ENCODE measurements at places on chromosomes 6 and 20.

DNA sequence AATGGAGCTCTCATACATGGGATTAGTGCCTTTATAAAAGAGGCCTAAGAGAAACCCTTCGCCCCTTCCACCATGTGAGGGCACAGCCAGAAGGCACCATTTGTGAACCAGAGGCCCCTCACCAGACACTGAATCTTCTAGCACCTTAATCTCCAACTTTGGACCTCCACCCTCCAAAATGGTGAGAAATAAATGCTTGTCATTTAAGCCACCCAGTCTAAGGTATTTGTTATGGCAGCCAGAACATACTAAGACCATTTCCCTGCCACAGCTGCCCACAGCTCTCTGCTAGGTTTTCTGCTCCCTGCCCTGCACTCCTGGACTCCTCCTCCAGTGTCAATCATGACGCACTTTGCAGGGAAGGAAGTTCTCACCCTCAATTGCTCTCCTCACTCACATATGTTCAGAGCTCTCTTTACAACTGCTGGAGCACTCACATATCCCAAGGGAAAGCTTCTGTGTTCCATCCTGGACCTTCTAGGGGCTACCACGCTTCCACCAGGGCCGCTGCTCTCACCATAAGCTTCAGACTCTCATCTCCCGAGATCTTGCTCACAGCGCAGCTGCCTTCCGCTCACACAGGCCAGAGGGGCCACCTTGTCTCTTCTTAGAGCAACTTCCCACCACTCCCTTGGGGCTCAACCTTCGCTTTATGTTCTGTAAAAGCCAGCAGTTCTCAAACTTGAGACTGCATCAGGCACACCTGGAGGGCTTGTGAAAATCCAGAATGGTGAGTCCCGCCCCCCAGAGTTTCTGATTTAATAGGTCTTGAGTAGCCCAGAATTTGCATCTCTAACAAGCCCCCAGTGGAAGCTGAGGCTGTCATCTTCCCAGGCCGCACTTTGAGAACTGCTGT, 1.6 kb upstream of the LY86 start:
- no peak for DNase-seq

GRCh38 chr6:112649853-112650252, 302.7 kb downstream of the RFPL4B start:
- DNase-seq: no peak

DNA sequence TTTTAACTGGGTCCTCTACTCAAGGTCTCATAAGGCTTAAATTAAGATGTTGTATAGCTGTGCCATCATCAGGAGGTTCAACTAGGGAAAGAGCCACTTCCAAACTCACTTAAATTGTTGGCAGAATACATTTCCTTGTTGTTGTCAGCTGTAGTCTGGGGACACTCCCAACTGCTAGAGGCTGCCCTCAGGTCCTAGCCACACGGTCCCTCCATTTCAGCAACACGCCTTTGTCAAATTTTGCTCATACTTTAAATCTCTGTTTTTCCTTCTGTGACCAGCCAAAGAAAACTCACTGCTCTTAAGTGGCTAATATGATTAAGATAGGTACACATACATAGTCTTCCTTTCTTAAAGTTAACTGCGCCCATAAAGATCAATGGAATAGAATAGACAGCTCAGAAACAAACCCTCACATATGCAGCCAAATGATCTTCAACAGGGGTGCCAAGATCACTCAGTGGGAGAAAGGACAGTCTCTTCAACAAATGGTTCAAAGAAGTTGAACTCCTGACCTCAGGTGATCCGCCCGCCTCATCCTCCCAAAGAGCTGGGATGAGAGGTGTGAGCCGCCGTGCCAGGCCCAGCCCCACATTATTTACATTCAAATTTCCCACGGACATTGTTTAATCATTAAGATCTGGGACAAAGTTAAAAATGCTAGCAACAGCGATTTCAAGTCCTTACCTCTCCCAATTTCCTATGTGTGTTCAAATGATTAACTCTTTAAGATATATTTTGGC, 76.4 kb upstream of the ELOVL5 start:
- DNase-seq: no peak

- no peak for DNase-seq
These were observed 62.8 kb downstream of the PHACTR3 start for GRCh38 chr20:59667131-59667530.

GRCh38 chr20:11832397-11832796, 85.3 kb upstream of the BTBD3 start:
- DNase-seq: no peak

- no peak for DNase-seq
These were observed 11.7 kb upstream of the MAPK13 start for GRCh38 chr6:36118550-36119107.

- no peak for DNase-seq
These were observed 82.5 kb downstream of the TRIM27 start for GRCh38 chr6:28841290-28841689.

DNA sequence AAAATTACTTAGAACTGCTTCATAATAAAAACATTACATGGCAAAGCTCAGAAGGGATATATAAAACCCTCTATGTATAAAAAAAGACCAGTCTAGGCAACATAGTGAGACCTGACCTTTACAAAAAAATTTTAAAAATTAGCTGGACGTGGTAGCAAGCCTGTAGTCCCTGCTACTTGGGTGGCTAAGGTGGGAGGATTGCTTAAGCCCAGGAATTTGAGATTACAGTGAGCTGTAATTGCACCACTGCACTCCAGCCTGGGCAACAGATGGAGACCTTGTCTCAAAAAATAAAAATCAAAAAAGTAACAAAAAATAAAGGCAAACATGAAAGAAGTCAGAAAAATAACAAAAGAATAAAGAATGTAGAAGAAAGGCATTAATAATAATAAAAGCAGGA, 21.5 kb upstream of the TPD52L1 start:
- DNase-seq: no peak

GRCh38 chr20:62685781-62686555, 22.7 kb upstream of the NTSR1 start:
- peak; percentile 23 for DNase-seq

GRCh38 chr20:35146299-35146919, 727 bp downstream of the EDEM2 start:
- DNase-seq: no peak

DNA sequence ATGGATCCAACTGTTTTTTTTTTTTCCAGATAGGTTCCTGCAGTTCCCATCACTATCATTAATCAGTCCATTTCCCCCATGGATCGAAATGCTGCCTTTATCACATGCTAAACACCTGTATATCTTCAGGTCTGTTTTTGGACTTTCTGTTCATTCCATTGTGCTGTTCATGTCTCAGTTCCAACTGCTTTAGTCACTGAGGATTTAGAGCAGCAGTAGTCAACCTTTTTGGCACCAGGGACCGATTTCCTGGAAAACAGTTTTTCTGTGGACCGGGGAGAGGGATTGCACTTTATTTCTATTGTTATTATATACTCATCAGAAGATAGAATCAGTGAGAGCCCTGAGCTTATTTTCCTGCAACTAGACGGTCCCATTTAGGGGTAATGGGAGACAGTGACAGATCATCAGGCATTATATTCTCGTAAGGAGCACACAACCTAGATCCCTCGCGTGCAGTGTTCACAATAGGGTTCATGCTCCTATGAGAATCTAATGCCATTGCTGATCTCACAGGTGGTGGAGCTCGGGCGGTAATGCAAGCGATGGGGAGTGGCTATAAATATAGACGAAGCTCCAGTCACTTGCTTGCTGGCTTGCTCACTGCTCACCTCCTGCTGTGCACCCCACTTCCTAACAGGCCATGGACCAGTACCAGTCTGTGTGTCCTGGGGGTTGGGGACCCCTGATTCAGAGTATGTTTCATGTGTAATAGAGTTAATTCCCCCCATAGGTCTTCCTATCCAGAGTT, 46.0 kb downstream of the CAP2 start:
- no peak for DNase-seq

DNA sequence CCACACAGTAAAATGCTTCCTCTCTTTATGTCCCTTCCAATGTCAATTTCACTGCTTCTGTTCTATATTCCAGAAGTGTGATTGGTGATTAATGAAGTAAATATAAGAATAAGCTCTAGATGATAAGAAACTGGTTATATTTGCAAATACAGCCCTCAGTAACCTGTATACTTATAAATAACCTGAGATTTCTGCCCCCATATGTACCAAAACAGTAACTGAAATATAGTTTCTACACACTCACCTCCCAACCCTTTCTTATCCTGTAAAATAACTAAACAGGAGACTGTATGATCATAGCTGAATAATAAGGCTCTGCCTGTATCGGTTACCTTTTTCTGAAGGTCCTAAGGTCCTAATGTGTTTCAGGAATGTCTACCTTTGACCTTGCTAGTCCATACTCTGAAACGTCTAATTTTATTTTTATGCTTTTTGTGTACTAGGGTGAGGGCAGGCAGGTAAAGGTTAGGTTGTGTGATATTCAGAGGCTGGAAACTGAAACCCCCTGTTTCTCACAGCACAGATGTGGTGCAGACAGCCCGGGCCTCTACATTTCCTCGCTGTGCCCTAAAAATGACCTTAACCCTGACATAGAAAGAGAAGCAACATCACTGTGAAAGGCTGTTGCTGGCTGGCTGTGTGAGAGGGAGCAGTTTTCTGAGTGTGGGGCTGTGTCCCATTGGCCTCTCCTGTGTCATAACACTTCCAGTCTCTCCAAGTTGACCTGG, 378.8 kb downstream of the CENPW start:
- DNase-seq: no peak

- no peak for DNase-seq
These were observed 696.7 kb upstream of the MARCKS start for GRCh38 chr6:113160306-113161017.

- DNase-seq: no peak
These were observed 4.8 kb upstream of the TMEM14A start for GRCh38 chr6:52666071-52666470.

- no peak for DNase-seq
These were observed 366.8 kb downstream of the TAF4 start for GRCh38 chr20:61698598-61699494.

GRCh38 chr6:167699141-167699931, 127.4 kb upstream of the AFDN start:
- peak; percentile 43 for DNase-seq

GRCh38 chr20:41318271-41318649, 729 bp upstream of the ZHX3 start:
- DNase-seq: no peak

DNA sequence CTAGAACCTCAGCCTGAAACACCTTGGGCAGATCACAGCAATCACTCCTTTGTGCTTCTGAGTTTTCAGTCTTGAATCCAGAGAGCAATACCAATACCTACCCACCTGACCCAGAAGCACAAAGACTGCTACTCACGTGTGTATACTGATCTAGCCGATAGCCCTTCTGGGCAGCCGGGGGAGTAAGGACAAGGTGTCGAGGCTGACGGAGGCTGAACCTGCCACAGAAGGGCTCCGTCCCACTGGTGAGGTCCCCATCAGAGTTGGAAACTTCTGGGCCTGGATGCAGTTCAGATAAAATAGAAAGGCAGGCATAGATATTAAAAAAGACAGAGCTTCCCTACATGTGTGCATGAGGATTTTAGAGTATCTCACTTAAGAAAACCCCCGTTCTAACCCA, 32.0 kb downstream of the PKHD1 start:
- no peak for DNase-seq

DNA sequence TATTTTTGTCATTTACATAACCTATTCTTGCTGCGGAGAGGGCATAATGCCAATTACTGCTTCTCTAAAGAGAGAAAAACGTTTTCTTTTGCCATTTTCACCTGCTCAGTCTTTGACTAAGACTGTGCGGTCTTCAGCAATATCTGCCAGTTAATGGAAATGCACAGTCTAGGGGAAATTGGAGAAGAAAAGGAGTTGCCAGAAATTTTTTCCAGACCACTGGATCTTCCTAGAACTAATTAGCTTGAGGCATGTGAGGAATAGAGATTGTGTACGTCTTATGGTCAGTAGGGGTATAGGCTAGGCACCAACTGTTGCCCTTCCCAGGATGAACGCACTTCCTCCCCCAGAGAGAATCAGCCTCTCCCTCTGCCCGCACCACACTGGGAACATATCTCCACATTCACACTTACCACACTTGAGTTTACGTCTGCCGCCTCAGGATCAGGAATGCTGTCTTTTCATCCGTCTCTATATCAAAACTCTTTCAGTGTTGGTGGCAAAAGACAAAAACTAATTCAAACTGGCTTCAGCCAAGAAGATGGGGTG, 67.9 kb upstream of the E2F3 start:
- no peak for DNase-seq

DNA sequence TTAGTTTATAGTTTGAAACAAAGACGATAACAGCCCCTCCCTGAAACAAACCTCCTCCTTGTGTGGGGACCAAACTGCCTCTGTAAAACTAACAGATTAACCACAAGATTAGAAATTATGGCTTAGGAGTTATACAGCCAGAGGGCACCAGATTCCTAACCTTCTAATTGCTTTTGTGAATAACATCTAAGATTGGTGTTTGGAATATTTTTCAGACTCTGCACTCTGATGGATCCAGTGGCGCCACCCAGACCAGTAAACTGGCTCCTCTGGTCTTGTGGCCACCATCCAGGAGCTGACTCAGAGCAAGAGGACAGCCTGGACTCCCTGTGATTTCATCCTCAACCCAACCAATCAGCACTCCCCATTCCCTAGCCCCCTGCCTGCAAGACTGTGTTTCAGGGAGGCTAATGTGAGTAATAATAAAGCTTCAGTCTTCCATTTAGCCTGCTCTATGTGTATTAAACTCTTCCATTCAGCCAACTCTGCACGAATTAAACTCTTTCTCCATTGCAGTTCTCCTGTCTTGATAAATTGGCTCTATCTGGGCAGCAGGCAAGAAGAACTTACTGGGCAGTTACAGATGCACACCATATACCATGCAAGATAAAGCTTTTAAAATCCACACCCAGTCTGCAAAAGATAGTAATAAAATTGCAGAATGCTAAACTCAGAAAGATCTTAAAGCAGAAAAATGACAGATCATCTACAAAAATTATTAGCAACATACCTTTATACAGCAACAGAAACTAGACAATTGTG, 58.5 kb upstream of the SLC22A16 start:
- peak; percentile 57 for DNase-seq

DNA sequence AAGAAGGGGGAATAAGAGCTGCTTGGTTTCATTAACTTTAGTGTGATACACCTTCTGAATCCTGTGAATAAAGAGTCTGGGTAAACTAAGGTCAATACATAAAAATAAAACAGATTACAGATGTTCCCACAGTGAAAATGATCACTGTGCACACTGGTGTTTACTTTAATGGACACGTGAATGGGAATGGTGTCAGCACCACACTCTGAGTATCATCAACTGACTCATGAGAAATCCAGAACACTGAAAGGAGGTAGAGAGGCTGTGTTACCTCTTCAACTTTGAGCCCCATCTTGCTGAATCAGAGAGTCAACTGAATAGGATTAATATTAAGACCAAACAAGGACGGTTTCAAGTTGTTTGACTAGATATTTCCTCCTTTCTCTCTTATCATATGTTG, 75.0 kb downstream of the ELOVL4 start:
- no peak for DNase-seq

DNA sequence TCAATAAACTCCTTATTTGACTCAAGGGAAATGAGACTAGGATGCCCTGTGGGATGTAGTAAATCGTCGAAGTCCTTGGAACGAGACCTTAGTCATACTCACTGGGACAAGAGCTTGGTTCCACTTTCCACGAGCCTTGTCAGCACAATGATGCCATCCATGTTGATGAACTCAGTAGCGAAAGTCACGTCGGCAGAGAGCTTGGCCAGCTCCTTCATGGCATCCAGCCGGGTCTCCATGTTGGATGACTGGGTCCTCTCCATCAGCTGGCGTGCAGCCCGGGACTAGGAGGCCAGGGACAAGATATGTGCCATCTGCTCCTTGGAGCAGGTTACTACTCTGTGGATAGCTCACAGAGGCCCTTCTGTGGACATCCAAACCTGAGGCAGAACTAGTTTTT, 17.5 kb downstream of the ELMO2 start:
- no peak for DNase-seq

Data from hypothalamus (tissue), 51 donors.